ENCODE measurements at places on chromosomes 12 and 14.

- DNase-seq = no peak
- no peaks in the 10 kb centered on the region for H3K4me1 ChIP-seq
- H3K27me3 ChIP-seq = no peaks in the 10 kb centered on the region
Observed at GRCh38 chr12:53190108-53190729, 9.5 kb upstream of the CSAD start.

- DNase-seq = no peak
- H3K4me3 ChIP-seq = no peak overlapping the region
- H3K27me3 ChIP-seq = no peaks in the 10 kb centered on the region
- H3K36me3 ChIP-seq = no peaks in the 10 kb centered on the region
- H3K4me1 ChIP-seq = no peaks in the 10 kb centered on the region
- H3K27ac ChIP-seq = no peak overlapping the region
Observed at GRCh38 chr12:130646716-130647370, 69.3 kb downstream of the RIMBP2 start.

DNA sequence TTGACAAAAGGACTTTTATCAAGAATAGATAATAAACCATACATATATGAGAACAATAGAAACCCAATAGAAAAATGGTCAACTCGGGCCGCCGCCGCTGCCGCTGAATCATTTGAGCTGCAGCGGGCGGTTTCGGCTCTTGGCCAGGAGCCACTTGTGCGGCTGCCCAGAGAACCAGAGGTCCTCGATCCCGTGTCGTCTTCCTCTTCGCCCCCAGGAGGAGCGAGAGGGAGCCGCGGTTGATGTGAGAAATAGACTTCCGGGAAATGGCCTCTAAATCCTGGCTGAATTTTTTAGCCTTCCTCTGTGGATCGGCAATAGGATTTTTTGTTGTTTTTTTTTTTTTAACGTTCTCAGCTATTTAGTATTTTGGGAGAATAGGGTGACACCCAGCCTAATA is 44.8 kb downstream of the CPSF6 start:
- H3K27ac ChIP-seq = no peak overlapping the region
- no peak for DNase-seq
- H3K4me3 ChIP-seq = no peak overlapping the region
- H3K27me3 ChIP-seq = peaks cover 3% of the 10 kb centered on the region
- H3K36me3 ChIP-seq = no peaks in the 10 kb centered on the region
- H3K4me1 ChIP-seq = peaks cover 4% of the 10 kb centered on the region

DNA sequence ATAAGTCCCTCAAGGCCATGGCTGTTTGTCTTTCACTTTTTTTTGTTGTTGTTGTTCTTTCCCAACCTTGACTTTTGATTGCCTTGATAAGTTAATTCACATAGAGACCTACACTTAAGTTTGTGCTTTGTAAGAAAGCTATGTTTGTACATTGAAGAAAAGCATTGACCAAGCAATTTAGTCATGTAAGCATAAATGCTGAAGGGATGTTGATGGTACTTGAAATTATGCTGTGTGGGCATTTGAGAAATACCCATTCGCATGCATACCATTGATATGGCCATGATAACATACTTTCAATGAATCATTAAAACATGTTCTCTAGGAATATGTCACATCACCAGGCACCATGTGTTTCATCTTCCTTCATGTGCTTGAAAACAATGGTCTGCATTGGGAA is 803.7 kb upstream of the TMEM132C start:
- H3K36me3 ChIP-seq = no peaks in the 10 kb centered on the region
- no peak overlapping the region for H3K4me3 ChIP-seq
- peaks cover 2% of the 10 kb centered on the region for H3K27me3 ChIP-seq
- DNase-seq = no peak
- H3K27ac ChIP-seq = no peak overlapping the region

GRCh38 chr12:110270125-110270962 is 10.7 kb upstream of the ATP2A2 start:
- H3K4me3 ChIP-seq = no peak overlapping the region
- H3K36me3 ChIP-seq = no peaks in the 10 kb centered on the region
- no peaks in the 10 kb centered on the region for H3K4me1 ChIP-seq
- peaks cover 24% of the 10 kb centered on the region for H3K27me3 ChIP-seq

GRCh38 chr12:122067548-122067947 is 11.0 kb upstream of the MLXIP start:
- H3K27ac ChIP-seq = no peak overlapping the region
- no peaks in the 10 kb centered on the region for H3K36me3 ChIP-seq
- H3K4me3 ChIP-seq = no peak overlapping the region
- no peak for DNase-seq

DNA sequence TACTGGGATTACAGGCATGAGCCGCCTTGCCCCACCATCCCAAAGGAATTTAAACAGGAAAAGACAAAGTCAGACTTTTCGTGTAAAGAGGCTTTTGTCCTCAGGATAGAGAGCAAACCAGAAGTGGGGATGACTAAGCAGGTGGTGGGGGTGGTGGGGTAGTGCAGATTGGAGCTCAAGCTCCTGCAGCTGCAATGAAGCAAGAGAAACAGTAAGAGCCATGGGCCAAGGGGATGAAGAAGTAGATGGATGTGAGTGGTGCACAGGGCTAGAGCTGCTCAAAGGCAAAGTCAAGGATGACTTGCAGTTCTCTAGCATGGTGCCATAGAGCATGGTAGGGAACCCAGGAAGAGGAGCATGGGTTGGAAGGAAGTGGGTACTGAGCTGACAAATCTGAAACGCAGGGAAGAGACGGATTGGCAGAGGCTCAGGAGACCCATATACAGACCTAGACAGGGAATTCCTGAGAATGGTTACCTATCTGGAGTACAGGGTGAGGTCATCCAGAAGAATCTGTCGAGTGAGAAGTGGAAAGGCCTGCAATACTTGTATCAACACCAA is 11.4 kb upstream of the RNF34 start:
- no peak overlapping the region for H3K4me3 ChIP-seq
- H3K36me3 ChIP-seq = no peaks in the 10 kb centered on the region
- no peak overlapping the region for H3K27ac ChIP-seq
- no peaks in the 10 kb centered on the region for H3K27me3 ChIP-seq
- no peak for DNase-seq

Data from T-cell (primary cell).